PC-3 (cell line): ENCODE measurements at places on chromosomes 12 and 14. TPM values are rescaled to one million over a fixed set of nuclear protein-coding genes. Genes with fewer than 3 reads are reported as not detected.

- H3K27ac ChIP-seq, result no peak overlapping the region
- DNase-seq, result no peak
- H3K4me3 ChIP-seq, result no peak overlapping the region
- H3K4me1 ChIP-seq, result peaks cover 37% of the 10 kb centered on the region
- H3K36me3 ChIP-seq, result no peaks in the 10 kb centered on the region
These were observed 63.2 kb upstream of the USP44 start for GRCh38 chr12:95614390-95614982.

Gene TESPA1
- total RNA-seq, result not detected in 2 replicates

GRCh38 chr12:11853126-11853525, 203.7 kb downstream of the ETV6 start:
- no peak overlapping the region for H3K27ac ChIP-seq
- H3K4me3 ChIP-seq, result no peak overlapping the region
- H3K36me3 ChIP-seq, result no peaks in the 10 kb centered on the region
- DNase-seq, result no peak
- no peaks in the 10 kb centered on the region for H3K27me3 ChIP-seq

DNA sequence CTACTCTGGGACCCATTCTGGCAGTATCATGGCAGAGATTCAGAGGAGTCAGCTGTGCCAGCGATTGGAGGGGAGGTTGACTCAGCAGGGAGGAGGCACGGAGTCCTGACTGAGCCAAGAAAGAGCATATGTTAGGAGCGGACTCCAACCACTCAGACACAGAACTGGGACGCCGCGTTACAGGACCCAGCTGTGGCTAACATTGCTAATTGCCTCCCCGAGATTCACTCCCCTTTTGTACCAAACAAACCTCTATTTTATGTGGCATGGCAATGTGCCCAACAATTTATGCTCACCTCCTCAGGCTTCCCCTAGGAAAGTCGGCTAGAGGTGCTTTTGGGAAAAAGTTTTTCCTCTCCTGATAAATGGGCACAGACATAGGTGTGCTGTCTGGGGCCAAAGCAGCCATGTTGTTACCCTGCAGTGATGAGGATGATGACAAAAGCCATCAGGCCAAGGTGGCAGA, 15.2 kb upstream of the CLIP1 start:
- no peak overlapping the region for H3K27ac ChIP-seq
- H3K36me3 ChIP-seq, result no peaks in the 10 kb centered on the region

DNA sequence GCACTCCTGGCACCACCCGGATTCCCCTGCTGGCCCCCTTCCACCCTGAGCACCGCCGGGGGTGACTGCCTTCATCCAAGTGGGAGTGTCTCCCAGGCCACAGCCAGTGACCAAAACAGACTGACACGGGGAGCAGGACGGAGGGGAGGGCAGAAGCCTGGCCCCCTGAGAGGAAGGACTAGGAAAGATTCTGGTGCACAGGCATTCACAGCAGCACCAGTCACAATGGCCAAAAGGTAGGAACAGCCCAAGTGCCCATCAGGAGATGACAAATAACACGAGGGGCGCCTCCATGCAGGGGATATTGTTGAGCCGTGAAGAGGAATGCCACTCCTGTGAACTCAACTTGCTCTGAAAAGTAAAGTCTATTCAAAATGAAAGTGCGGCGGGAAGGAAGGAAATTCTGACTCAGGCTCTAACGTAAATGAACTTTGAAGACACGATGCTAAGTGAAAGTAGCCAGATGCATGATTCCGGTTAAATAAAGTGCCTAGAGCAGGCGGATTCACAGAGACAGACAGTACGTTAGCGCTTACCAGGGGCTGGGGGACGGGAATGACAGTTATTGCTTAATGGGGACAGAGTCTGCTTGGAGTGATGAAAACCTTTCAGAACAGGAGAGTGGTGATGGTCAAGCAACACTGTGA, 146.1 kb upstream of the NCOR2 start:
- DNase-seq, result no peak
- peaks cover 12% of the 10 kb centered on the region for H3K4me1 ChIP-seq
- no peak overlapping the region for H3K27ac ChIP-seq
- H3K27me3 ChIP-seq, result no peaks in the 10 kb centered on the region

GRCh38 chr14:70919774-70920173, 12.5 kb downstream of the PCNX1 start:
- peak; percentile 19 for DNase-seq
- no peak overlapping the region for H3K4me3 ChIP-seq
- H3K27me3 ChIP-seq, result no peaks in the 10 kb centered on the region

Gene CACNA2D4
- total RNA-seq, result not detected in 2 replicates

GRCh38 chr14:91723501-91723900, 8.4 kb downstream of the CATSPERB start:
- H3K4me3 ChIP-seq, result no peak overlapping the region
- no peaks in the 10 kb centered on the region; the same call in 1 of the 2 replicates for H3K4me1 ChIP-seq
- no peak overlapping the region for H3K27ac ChIP-seq
- DNase-seq, result no peak
- H3K27me3 ChIP-seq, result peaks cover 39% of the 10 kb centered on the region

- H3K36me3 ChIP-seq, result no peaks in the 10 kb centered on the region
- H3K27ac ChIP-seq, result peak overlapping the region; percentile 59
- H3K4me1 ChIP-seq, result peaks cover 17% of the 10 kb centered on the region
- peak; percentile 88 for DNase-seq
These were observed 278.1 kb downstream of the NUAK1 start for GRCh38 chr12:105860561-105861207.

Gene STON2
- 12.3 and 16.1 TPM in 2 replicates for total RNA-seq

Gene CELA1
- not detected in 2 replicates for total RNA-seq

Gene NRIP2
- not detected in 2 replicates for total RNA-seq

GRCh38 chr14:85565862-85566296, 35.9 kb downstream of the FLRT2 start:
- peak overlapping the region; percentile 48 for H3K27ac ChIP-seq
- H3K4me1 ChIP-seq, result no peaks in the 10 kb centered on the region; the same call in 1 of the 2 replicates
- DNase-seq, result peak; percentile 43
- no peaks in the 10 kb centered on the region for H3K36me3 ChIP-seq

DNA sequence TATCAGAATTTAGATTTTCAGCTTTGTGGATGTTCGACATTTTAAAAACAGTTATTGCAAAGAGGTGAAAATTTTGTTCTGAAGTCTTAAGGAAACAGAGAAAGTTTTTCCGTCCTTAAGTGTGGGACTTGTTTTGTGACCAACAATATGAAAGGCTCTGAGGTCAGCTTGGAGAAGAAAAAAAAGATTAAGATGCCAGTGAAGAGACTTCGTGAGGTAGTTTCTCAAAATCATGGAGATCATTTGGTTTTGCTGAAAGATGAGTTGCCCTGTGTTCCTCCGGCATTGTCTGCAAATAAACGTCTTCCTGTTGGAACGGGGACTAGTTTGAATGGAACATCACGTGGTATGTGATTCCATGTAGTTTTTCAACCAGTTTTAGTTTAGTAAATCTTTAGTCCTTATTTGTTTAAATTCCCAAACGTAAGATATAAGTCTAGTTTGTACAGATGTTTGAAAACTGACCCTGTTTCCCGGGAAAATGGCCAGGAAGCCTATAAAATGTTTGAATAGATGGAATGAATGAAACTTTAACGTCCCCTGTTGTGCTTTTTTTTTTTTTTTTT, 682 bp downstream of the KIAA0586 start:
- H3K27ac ChIP-seq, result peak overlapping the region; percentile 77

Gene DCAF4
- total RNA-seq, result 55.8 and 56.8 TPM in 2 replicates

DNA sequence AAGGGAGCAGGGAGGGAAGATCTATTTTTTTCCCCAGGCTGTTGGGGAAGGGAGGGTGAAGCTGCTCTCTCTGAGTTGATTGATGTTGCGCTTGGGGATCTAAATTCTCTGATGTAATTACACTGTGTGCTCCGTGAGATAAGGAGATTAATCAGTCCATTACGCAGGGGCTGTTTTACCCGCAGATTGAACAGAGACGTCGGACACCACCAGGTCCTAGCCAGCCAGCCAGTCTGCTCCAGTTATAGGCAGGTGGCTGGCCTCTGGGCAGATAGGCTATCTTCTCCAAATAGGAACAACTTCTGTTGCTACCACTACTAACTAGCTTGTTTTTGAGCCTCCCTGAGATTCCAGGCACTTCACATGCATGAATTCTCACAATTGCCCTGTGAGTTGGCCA, 91.1 kb downstream of the SRRM4 start:
- H3K4me1 ChIP-seq, result no peaks in the 10 kb centered on the region
- no peak overlapping the region for H3K4me3 ChIP-seq
- H3K27ac ChIP-seq, result no peak overlapping the region
- no peaks in the 10 kb centered on the region for H3K36me3 ChIP-seq
- peaks cover 42% of the 10 kb centered on the region for H3K27me3 ChIP-seq
- DNase-seq, result no peak

DNA sequence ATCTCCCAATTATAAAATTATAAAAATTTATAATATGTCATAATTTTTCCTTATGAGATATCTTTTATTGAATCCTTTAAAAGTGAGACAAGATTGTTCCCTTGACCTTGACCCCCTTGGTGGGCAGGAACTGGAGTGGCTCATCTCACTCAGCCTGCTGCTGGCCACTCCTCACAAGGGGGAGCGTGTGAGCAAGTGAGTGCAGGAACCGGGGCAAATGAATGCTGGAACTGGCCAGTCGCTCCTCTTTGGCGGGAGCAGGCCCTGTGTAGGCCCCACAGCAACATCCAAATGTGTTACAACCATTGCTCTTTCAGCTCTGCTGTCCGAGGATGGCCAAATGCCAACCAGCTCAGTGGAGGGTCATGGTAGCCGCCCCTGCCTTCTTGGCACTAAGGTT, 178.8 kb downstream of the ETNK1 start:
- H3K27ac ChIP-seq, result no peak overlapping the region
- H3K36me3 ChIP-seq, result no peaks in the 10 kb centered on the region
- no peaks in the 10 kb centered on the region for H3K4me1 ChIP-seq
- 0 out of 2 replicates have a peak, but pooled peaks cover 3% of the 10 kb centered on the region for H3K27me3 ChIP-seq
- DNase-seq, result no peak
- no peak overlapping the region for H3K4me3 ChIP-seq

- peaks cover 27% of the 10 kb centered on the region; the same call in 1 of the 2 replicates for H3K27me3 ChIP-seq
- DNase-seq, result peak; percentile 63
- H3K27ac ChIP-seq, result no peak overlapping the region
- no peak overlapping the region for H3K4me3 ChIP-seq
These were observed 7.8 kb downstream of the ZDHHC22 start for GRCh38 chr14:77133720-77134338.

GRCh38 chr12:29707846-29708245, 75.9 kb downstream of the TMTC1 start:
- H3K27me3 ChIP-seq, result peaks cover 15% of the 10 kb centered on the region
- H3K27ac ChIP-seq, result no peak overlapping the region

DNA sequence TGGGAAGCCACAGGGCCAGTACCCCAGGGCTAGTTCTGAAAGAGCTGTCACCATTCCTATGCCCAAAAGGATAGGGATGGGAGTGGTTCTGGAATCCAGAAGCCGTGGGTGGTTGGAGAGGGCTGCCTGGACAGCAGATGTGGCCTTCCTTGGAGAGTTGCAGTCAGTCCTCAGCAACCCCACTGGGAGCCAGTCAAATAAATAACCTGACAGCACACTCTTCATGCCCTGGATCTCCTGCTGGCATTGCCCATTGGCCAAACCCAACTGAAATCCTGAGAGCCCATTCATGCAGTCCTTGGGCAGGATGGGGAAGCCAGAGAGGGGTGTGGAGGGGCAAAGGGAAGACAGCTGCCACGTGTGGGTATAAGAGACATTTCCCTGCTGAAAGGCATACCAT, 128.2 kb downstream of the PTPN11 start:
- H3K27ac ChIP-seq, result no peak overlapping the region
- no peak overlapping the region for H3K4me3 ChIP-seq
- no peaks in the 10 kb centered on the region for H3K36me3 ChIP-seq
- no peaks in the 10 kb centered on the region for H3K4me1 ChIP-seq
- H3K27me3 ChIP-seq, result peaks cover 41% of the 10 kb centered on the region
- DNase-seq, result no peak

Gene GPX2
- total RNA-seq, result 2.9 and 4.3 TPM in 2 replicates

- no peak for DNase-seq
- no peak overlapping the region for H3K27ac ChIP-seq
- H3K4me1 ChIP-seq, result no peaks in the 10 kb centered on the region
- no peak overlapping the region for H3K4me3 ChIP-seq
- no peaks in the 10 kb centered on the region for H3K36me3 ChIP-seq
- peaks cover 16% of the 10 kb centered on the region for H3K27me3 ChIP-seq
These were observed 78.3 kb upstream of the BDKRB2 start for GRCh38 chr14:96126339-96126782.

DNA sequence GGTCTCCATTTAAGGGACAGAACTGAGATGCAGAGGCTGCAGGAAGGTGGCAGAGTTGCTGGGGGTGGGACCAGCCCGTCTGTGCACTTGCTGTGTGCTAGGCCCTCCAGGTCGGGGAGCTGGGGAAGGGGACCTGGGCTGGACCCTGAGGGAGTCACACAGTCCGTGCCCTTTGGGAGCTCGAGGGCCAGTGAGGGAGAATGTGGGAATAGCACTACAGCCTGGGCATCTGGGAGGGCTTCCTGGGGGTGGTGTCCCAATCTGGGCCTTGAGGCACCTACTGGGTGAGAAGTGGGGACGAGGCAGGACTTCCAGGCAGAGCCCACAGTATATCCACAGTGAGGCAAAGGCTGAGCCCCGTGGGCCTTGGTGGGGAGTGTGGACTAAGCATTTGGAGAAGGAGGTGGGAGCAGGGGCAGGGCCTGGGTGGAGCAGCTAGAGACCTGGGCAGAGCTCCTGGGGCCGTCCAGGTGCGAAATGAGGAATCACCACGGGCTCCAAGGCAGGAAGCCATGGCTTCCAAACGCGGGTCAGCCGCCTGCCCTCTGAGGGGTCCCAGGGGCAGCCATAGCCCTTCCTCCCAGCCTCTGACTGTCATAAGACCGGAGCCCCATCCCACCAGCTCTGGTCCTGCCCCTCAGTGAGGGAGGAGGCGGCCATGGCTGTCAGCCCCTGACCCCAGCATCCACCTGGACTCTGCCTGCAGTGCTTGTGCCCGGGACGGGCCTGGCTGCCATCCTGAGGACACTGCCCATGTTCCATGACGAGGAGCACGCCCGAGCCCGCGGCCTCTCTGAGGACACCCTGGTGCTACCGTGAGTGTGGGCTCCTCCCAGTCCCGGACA, 6.6 kb downstream of the ASPG start:
- no peak for DNase-seq
- no peaks in the 10 kb centered on the region for H3K27me3 ChIP-seq
- no peaks in the 10 kb centered on the region for H3K4me1 ChIP-seq

- no peak overlapping the region for H3K27ac ChIP-seq
- H3K36me3 ChIP-seq, result no peaks in the 10 kb centered on the region
- DNase-seq, result no peak
- no peaks in the 10 kb centered on the region for H3K4me1 ChIP-seq
- no peak overlapping the region for H3K4me3 ChIP-seq
These were observed 40.0 kb downstream of the SMUG1 start for GRCh38 chr12:54148560-54149429.

DNA sequence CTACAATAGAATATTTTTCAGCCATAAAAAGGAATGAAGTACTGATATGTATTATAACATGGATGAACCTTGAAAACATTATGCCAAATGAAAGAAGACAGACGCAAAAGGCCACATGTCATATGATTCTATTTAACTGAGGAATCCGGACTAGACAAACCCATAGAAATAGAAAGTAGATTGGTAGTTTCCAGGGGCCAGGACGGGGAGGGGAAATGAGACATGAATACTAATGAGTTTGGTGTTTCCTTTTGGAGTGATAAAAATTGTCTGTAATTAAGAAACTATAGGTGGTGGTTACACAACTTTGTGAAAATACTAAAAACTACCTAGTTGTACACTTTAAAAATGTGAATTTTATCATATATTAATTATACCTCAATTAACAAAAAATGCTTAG, 247.6 kb downstream of the BCAT1 start:
- H3K27ac ChIP-seq, result no peak overlapping the region
- H3K27me3 ChIP-seq, result no peaks in the 10 kb centered on the region
- no peaks in the 10 kb centered on the region for H3K4me1 ChIP-seq
- no peak for DNase-seq
- no peak overlapping the region for H3K4me3 ChIP-seq
- no peaks in the 10 kb centered on the region for H3K36me3 ChIP-seq

GRCh38 chr14:94181835-94182234, 7.7 kb downstream of the PPP4R4 start:
- H3K27ac ChIP-seq, result no peak overlapping the region
- H3K36me3 ChIP-seq, result no peaks in the 10 kb centered on the region
- no peaks in the 10 kb centered on the region for H3K4me1 ChIP-seq
- no peak for DNase-seq

Gene PLEKHG7
- total RNA-seq, result not detected in 2 replicates
